NCI-H1436 (cell line): ENCODE measurements at places on chromosomes 5 and 9.

GRCh38 chr5:127665641-127666040, 16.8 kb downstream of the CTXN3 start:
- DNase-seq = no peak

- DNase-seq = no peak
Measured at GRCh38 chr9:72721067-72721466, 199.7 kb downstream of the TMC1 start.

DNA sequence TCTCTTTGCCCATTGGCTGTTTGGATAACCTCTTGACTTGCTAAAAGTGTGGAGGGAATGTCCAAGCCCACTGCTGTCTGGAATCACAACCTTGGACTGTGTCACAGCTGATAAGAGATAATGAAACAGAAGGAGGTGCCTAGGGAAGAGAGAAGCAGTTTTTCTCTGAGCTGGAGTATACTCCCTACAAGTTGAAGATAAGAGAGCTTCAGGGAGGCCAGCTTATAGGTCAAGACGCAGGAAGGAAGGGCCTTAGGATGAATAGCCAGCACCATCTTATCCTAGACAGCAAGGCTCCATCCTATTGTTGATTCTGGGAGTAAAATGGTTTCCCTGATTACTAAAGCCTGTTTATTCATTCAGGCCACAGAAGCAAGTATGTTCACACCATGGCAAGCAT, 244.7 kb downstream of the NPR3 start:
- no peak for DNase-seq

- no peak for DNase-seq
Measured at GRCh38 chr5:40271476-40271875, 408.2 kb upstream of the PTGER4 start.

DNA sequence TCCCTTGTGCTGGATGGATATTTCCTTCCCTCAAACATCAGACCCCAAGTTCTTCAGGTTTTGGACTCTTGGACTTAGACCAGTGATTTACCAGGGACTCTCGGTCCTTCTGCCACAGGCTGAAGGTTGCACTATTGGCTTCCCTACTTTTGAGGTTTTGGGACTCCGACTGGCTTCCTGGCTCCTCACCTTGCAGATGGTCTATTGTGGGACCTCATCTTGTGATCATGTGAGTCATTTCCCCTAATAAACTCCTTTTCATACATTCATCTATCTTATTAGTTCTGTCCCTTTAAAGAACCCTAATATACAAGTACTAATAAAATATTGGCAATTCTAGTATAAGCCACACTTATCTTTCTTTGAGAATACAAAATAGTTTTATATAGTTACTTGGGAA, 1078.9 kb downstream of the CDH12 start:
- no peak for DNase-seq

GRCh38 chr5:168413596-168413995, 72.7 kb upstream of the RARS1 start:
- no peak for DNase-seq

DNA sequence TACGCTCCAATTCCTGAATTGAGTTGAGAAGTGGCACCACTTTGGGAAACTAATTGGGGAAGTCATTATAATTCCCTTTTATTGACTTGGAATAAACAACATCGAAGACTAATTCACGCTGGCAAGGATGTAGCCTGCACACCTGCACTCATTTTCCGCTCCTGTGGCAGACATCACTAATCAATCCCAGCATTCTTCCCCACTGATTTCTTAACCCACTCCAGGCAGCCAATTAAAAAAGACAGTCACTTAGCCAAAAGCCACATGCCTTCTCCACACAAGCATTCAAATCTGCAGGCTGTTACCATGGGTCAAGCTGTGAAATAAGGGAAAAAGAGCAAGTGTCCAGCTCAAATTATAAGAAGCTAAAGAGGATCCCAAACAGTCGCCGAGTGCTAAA, 68.2 kb upstream of the HRH2 start:
- no peak for DNase-seq

DNA sequence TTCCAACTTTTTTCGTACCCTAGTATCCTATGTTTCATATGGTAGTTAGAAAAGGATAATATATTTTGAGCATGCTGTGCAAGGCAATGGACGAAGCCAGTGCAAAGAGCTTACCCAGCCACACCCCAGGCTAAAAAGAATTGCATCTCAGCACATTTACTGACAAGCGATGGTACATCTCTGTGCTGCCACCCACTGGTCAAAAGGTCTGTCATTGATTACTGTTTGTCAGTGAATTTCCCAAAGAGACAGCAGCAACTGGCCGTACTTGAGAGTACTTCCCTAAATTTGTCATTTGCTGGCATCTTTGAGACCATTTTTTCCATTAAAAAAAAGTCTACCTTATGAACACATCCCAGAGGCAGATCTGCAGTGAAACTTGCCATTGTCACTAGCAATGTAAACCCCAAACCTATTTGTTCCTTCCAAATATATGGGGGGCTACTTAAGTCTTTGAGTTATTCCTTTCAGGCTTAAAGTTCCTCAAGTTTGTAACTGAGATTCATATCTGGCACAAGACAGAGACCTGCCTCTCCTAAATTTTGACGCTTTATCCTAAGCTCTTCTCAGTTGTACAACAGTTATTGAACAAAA, 184.3 kb downstream of the CTNND2 start:
- DNase-seq = no peak

DNA sequence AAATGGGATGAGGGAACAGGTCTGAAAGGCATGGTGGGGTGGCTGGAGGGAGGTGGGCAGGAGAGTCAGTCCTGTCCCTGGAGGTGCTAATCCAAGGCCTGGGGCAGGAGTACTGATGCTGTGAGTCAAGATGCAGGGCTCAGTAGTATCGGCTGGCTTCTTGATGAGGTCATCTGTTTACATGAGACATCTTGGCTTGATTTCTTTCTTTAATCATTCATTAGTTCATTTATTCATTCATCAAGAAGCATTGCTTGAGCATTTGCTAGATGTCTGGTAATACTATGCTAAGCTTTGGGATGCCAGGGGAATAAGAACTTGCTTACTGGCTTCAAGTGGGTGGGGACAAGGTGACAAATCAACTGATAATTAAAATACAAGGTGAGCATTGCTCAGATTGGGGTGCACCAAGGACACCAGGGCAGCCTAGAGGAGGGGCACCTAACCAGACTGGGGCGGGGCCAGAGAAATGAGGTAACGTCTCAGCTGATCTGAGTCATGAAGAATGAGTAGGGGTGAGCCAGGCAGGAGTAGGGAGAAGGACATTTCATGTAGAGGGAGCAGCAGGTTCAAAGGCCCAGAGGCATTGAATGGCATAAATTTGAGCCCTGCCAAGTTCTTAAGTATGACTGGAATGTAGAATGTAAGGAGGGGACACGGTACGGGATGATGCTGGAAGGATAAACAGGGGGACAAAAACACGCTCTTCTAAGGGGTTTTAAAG, 88.8 kb downstream of the EGFLAM start:
- no peak for DNase-seq

GRCh38 chr5:132074091-132074771, 642 bp downstream of the CSF2 start:
- DNase-seq = no peak

DNA sequence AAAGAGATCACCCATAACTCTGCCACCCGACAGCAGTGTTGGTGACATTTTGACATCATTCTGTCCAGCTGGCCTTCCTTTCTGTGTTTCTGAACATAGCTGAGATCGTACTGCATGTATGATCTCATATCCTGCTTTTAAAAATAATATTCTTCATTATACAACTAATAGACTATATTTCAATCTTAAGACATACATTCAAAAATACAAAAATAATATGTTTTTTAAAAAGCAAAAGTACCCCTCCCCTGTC, 47.7 kb upstream of the RPL26L1 start:
- DNase-seq = no peak

GRCh38 chr9:12674961-12675360, 18.2 kb upstream of the TYRP1 start:
- DNase-seq = no peak

- no peak for DNase-seq
Measured at GRCh38 chr9:37094751-37095150, 25.6 kb upstream of the ZCCHC7 start.

GRCh38 chr5:141840826-141841360, 37.3 kb downstream of the PCDH1 start:
- no peak for DNase-seq

DNA sequence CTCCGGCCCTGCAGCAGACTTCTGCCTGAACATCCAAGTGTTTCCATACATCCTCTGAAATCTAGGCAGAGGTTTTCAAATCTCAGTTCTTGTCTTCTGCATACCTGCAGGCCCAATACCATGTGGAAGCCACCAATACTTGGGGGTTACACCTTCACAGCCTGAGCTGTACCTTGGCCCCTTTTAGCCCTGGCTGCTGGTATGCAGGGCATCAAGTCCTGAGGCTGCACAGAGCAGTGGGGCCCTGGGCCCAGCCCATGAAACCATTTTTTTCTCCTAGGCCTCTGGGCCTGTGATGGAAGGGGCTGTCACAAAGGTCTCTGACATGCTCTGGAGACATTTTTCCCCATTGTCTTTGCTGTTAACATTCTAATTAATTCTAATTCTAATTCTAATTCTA, 680.6 kb downstream of the ELAVL2 start:
- DNase-seq = no peak

- no peak for DNase-seq
Measured at GRCh38 chr9:91557327-91557726, 133.7 kb upstream of the NFIL3 start.

- DNase-seq = no peak
Measured at GRCh38 chr5:143544606-143545005, 141.1 kb upstream of the NR3C1 start.

GRCh38 chr9:841371-842209, at the start of gene DMRT1:
Gene DMRT1, plus strand, starts transcription at chr9:841697. Its CDS starts 142 bp downstream, at chr9:841839.
- no peak for DNase-seq

GRCh38 chr5:107661038-107661649, 9.6 kb downstream of the EFNA5 start:
- DNase-seq = no peak

DNA sequence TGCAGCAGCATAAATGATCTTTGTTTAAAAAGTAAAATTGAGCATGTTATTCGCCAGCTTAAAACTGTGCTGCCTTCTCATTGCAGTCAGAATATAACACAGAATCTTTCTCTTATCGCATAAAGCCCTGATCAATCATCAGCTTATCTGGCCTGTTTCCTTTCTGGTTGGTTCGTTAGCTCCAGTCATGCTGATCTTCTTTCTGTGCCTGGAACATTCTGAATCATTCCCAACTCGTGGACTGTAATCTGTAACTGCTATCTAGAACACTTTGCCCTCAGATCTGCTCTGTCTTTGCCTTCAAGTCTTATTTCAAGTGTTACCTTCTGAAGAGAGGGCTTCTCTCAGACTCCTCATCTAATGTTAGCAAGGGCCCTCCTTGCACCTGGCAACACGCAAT, 11.9 kb upstream of the FER start:
- DNase-seq = no peak

- no peak for DNase-seq
Measured at GRCh38 chr5:72651779-72652178, 144.6 kb upstream of the ZNF366 start.

GRCh38 chr5:37771731-37772130, 68.1 kb downstream of the GDNF start:
- DNase-seq = no peak

DNA sequence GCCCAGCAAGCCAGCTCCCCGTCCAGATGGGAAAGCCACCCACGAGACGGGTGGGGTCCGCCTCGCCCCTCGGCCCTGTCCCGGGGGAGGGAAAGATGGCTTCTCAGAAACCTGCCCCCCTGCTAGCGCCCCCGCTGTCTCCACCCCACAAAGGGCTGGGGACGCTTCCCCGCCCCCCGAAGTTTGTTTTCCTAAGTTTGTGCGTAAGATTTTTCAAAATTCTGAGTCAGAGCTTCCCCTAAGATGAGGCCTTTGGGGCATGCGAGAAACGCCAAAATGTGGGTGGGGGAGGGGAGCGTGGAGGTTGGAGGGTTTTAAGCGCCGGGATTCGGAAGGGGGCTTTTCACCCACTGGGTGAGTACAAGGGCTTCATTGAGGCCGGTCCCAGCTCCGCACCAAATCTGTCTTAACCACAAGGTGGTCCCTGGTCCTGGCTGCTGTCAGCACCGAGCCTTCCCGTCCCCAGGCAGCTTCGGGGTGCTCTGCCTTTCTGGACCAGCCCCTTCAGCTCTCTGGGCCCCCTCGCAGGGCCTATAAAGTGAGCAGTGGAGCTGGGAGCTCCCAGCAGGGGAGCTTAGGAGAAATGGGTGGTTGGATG, 32.3 kb downstream of the PRRX2 start:
- no peak for DNase-seq

DNA sequence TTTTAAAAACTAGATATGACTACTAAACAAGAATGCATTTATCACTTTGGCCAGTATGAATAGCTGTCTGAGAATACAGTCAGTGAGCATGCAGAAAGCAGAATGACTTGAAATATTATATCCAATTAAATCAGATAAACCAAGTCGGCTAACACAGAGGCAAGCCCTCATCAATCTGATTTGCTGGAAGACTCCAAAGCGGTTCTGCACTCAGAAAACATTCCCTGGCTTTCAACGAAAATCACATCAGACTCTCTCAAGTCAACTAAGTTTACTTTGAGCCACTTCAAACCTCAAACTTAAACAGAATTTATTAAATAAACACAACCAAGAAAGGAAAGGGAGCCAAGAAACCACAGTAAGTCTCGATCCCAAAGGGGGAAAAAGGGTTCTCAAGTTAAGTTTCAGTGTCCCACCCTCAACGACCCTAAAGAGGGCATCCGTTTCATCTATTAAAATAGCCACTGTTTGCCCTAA, 1.4 kb downstream of the MYO10 start:
- no peak for DNase-seq

DNA sequence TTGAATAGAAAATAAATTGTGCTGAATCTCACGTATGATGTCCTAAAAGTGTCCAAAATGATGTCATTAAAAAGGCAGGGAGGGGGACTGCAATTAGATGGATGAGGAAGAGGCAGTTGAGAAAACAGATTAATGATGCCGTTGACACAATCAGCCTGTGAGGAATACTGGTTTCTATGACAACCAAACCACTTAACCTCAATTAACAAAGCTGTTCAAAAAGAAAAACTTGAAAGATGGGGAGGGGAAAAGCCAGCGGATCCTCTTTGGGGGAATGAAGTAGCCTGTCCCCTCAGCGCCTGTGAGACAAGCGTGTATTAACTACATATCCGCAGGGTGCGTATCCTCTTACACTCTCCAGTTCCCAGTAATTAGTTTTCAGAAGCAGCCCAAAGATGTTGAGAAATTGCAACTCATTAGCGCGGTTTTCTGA, 160.7 kb downstream of the TTC39B start:
- peak; percentile 89 for DNase-seq

DNA sequence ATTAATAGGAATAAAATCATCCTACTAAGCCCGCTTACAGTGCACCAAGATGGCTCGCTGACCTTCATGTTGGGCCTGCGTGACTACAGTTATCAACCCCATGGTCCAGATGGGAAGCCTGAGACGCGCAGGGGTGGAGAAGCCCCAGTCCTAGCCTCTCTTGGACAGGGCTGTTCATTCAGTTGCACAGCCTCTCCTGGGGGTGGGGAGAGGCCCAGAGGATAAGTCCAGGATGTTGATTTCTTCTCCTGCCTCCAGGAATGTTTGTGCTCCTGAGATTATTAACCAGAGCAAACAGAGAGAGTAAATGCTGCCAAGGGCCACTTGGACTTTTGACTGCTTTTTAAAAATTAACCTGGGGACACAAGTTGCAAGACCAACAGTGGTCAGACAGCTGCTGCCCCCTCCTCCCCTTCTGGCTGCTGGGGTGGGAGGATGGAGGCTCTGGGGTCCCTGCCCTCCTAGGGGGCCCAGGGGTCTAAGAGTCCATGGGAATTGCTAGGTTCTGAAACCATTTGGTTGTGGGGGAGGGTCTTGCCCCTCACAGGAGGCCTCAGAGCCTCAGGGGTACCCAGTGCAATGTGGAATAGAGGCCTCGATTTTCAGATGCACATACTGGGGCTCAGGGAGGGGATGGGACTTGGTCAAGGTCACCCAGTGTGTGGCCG, 2.8 kb upstream of the AMBP start:
- no peak for DNase-seq
